ENCODE measurements at places on chromosomes 4 and X.

DNA sequence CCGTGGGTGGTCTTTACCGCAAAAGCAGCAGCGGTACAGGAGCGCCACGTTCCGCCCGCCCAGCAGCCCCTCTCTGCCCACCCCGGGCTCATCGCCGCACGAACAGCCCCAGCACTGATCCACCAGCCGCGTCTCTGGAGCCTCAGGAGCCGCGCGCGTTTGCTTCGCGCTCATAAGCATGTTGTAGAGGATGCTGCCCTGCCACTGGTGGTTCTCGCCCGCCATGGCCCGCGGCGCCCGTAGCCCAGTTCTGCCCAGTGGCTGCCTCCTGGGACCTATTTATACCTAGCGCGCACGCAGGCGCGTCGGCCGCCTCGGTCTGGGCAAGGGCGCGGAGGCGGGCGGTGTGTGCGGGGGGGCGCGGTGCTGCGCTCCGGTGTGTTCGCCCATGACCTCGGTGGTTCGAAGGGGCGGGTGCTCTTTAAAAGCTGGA, at the start of gene NR0B1:
NR0B1 (minus strand) TSS at position 252 of the 433 bp plus-strand sequence; CDS start at position 225, 27 bp downstream.
- no peak for DNase-seq

GRCh38 chr4:99467887-99468286, 32.7 kb upstream of the ADH7 start:
- DNase-seq = no peak

DNA sequence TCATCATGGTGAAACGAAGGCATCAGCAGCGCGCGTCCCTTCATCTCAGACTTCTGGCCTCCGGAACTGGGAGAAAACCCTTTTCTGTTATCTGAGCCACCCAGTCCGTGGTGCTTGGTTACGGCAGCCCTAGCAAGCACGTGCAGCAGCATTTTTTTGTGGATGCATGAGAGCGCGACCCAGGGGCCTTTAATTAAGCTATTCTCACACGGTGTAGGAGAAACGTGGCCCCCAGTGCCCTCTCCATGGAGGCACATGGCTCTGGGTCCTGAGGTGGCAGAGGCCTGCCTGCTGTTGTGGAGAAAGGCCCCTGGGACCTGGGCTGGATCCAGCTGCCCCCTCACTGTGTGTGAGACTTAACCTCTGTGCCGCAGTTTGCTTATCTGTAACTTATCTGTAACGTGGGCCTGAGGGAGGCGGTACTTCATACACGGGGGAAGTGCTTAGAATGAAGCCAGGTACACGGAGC, 9.5 kb downstream of the CLCN4 start:
- no peak for DNase-seq

- no peak for DNase-seq
Observed at GRCh38 chrX:107470971-107471370, 21.5 kb downstream of the FRMPD3 start.

- no peak for DNase-seq
Observed at GRCh38 chr4:36128689-36129088, 115.6 kb downstream of the ARAP2 start.

DNA sequence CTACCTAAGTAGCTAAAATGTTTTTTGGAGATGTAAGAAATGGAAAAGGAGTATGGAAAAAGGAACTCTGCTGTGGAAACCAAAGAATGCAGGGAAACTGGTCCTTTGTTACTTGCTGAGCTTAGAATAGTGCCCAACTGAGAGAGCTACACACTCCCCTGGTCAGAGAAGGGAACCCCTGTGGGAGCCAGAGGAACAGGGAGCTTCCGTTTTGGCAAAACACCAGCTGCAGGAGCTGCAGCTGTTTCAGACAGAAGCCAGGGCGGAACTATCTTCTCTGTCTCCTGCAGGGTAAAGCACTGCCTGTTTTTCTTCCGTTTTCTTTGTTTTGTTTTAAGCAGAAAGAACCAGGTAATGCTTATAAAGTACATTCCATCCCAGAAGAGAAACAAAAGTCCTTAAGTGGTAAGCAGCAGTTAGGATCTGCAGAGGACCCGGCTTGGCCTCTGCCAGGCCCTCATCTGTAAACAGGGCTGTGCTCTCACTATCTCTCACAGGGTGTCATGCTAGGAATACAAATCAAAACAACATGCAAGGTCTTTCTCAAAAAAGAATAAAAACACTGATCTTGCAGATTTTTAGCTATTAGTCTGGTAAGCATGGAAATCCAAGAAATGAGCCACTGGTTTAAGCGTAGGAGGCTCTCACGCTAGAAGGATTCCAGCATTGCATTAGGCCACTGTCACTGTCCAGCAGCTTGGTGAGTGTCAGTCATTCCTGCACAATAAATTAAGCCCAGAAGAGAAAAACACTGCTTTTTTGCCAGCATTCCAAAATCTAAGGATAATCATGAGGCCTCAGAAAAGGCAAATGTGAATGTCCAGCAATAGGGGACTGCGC, 76.1 kb downstream of the CHST7 start:
- no peak for DNase-seq

- DNase-seq = no peak
Observed at GRCh38 chrX:104347860-104348259, 93.1 kb upstream of the ESX1 start.

GRCh38 chrX:130628516-130628915, 226.7 kb downstream of the RBMX2 start:
- DNase-seq = no peak

DNA sequence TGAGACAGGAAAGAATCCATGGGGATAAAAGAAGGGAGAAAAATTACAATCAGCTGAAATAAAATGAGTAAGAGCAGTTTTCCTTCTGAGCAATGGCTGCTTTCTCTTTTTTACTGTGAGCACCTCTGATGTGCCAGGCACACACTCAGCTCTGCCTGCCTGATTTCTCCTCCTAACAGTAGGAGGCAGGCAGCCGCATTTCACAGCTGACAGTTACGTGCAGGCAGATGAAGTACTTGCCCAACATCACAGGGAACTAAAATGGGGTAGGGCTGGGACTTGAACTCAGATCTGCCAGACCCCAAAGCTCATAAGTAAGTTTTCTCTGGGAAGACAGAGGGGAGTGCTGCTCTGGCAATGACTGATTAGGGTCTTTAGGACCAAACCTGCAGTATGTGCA, 54.6 kb downstream of the C4orf50 start:
- no peak for DNase-seq

DNA sequence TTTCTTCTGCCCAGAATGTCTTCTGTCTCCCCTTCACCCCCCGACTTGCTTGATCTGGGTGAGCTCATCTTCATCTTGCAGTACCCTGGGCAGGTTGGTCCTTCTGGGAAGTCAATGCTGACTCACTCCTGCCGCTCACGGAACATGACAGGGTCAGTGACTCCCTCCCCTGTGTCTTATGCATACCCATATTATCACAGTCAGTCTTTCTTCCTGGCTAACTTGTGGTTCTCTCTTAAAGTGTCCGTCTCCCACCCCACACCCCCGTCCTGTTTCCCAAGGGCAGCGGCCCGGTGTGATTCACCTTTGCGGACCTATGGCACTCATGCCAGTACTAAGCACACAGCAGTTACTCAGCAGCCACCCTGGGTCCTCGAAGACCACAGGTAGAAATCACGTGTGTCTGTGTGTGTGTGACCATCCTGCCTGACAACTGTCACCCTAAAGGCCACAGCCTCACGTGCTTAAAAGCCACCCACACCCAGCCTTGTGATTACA, 17.7 kb downstream of the IQSEC2 start:
- no peak for DNase-seq

- no peak for DNase-seq
Observed at GRCh38 chr4:1939664-1940509, 68.7 kb downstream of the NSD2 start.

GRCh38 chrX:64456828-64457227, 61.6 kb upstream of the MTMR8 start:
- no peak for DNase-seq

- no peak for DNase-seq
Observed at GRCh38 chrX:50941638-50942037, 31.1 kb downstream of the BMP15 start.

- no peak for DNase-seq
Observed at GRCh38 chrX:39907964-39908661, 189.6 kb downstream of the BCOR start.

- no peak for DNase-seq
Observed at GRCh38 chrX:78796916-78797315, 49.4 kb downstream of the LPAR4 start.

DNA sequence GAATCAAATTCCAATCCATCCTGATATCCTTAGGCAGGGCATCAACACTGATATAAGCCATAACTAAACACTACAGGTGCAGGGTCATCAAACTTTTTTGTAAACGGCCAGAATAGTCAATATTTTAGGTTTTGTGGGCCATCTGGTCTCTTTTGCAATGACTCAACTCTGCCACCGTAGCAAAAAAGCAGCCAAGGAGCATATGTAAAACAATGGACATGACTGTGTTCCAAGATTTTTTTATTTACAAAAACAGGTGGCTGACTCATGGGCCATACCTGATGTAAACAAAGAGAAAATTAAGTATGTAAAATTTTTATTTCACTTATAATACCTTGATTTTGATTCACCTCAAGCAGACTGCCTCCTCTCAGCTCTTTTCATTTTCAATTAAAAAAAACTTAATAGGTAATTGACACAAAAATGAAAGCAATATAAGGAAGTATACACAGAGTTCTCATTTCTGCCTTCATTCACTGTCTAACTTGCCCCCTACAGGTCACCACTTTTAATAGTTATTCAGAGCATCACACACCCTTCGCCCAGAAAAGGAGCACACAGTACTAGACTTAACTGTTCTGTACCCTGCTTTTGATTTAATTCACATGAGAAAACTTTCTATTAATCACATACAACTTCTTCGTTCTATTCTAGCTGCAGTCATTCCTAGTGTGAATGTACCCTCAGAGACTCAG, 35.3 kb upstream of the GPM6B start:
- no peak for DNase-seq

DNA sequence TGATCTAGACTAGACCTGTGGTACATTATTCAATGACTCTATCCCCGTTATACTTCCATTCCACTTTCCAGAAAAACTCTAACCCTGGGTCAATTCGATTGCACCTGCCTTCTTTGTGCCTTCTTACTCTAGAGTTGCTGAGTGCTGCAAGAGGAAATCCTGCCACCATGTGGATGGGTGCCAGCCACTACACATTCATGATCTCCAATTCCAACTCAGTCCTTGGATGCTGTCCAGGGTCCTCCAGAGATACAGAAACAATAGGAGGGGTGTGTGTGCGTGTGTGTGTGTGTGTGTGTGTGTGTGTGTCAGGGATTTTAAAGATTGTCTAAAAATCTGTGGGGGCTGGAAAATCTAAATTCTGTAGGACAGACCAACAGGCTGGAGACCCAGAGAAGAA, 42.9 kb upstream of the INTS6L start:
- DNase-seq = peak; percentile 2

DNA sequence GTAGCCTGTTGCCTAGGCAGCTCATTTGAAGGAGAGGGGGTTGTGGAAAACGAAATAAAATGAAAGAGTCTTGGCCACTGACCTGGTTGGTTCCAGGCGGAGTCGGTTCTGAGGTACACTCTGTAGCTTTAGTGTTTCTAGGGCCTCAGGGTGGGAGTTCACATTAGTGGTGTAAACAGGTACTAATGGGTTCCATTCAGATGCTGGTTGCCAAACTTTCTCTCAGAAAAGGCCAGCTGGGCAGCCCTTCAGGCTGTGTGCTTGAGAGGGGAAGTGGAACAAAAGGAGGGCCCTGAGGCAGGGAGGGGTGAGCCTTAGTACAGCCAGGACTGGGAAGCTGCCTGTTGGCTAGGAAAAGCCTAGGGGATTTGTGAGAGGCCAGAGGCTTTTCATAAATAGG, 24.8 kb downstream of the NHSL2 start:
- DNase-seq = no peak

DNA sequence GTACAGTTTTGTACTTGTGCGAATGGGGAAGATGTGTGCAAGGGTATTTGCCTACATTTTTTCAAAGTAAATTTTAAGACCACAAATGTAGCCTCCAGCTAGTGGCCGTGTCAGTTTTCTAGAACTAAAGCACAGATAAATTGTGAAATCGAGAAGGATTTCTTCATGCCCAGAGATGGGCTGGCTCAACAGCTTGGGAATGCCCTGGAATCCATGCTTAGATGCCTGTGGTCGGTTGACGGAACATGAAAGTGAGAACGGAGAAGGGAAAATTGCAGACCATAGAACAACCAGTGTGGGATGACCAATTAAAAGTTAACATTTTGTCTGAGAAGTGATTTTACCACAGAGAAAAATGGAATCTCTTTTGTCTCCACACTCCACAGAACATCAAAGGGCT, 73.2 kb upstream of the VCX2 start:
- DNase-seq = no peak

GRCh38 chr4:155592938-155593297, 73.7 kb upstream of the GUCY1A1 start:
- no peak for DNase-seq

- DNase-seq = no peak
Observed at GRCh38 chr4:14428125-14428524, 574.2 kb upstream of the CPEB2 start.

- no peak for DNase-seq
Observed at GRCh38 chr4:111464251-111465045, 680.8 kb upstream of the FAM241A start.

GRCh38 chr4:102598762-102599374, 97.7 kb downstream of the NFKB1 start:
- no peak for DNase-seq

DNA sequence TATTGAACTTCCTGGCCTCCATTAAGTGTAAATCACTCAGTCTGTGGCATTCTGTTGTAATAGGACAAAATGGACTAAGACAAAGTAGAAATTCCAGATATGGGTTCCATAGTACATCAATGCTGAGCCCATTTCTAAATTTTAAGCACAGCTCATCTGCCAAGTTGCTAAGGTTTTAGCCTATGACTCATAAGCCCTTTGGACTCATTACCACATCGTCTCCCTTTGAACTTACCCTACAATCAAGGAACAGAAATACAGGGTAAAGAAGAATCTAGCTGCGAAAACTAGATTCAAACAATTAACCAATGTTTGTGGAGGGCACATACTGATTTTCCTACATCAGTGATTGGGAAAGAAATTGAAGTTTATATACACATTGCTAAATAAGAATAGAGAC, 31.8 kb downstream of the NAA11 start:
- DNase-seq = no peak

DNA sequence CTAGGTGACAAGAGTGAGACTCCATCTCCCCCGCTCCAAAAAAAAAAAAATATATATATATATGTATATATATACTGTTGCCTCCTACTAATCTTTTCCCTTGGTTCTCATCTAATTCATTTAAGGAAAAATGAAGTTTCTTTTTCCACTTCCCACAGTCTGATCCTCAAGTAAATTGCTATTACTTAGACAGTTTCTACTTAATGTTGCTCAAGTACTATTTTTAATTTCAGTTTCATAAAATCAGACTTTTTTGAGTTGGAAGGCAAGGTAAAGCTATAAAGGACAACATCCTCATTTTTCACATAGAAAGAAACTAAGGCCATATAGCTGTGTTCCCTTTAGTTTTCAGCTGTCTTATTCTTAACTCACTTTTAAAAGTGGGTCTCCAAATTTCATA, 5.8 kb downstream of the RXFP1 start:
- DNase-seq = no peak

- no peak for DNase-seq
Observed at GRCh38 chr4:117660668-117661067, 373.6 kb upstream of the NDST3 start.

- no peak for DNase-seq
Observed at GRCh38 chr4:177879851-177880250, 437.6 kb upstream of the AGA start.

All from activated T-helper 1 cell treated with anti-CD3 and anti-CD28 coated beads, Interleukin-12 subunit alpha, Interleukin-12 subunit beta, Interleukin-2, Interleukin-4 antibody, amounts not matched to agents 30 ng/mL and 10 ng/mL and 1 ng/mL, durations not matched to agents 14 hours and 24 hours and 36 hours (primary cell).